ENCODE measurements at places on chromosomes 13 and 19.
A peak's percentile ranks its signal among the peaks of the same experiment; 100 is the strongest.

- peak; percentile 82 for DNase-seq
These were observed 748 bp downstream of the LMNB2 start for GRCh38 chr19:2455851-2456570.

DNA sequence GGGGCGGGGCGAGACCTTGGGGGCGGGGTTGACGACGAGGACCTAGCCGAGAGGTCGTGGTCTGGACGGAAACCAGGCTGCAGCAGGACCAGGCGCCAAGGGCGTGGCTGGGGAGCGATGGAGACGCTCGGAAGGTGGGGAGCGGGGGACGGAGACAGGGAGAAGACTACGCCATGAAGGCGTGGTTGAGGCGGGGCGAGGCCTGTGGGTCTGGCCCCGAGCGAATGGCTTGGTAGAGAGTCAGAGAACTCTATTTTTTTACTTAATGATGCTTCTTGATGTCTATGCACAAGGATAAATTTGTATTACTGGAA is 674 bp upstream of the FBXL12 start:
- DNase-seq: no peak

GRCh38 chr19:53853707-53854106 is 14.0 kb upstream of the MYADM start:
- no peak for DNase-seq

DNA sequence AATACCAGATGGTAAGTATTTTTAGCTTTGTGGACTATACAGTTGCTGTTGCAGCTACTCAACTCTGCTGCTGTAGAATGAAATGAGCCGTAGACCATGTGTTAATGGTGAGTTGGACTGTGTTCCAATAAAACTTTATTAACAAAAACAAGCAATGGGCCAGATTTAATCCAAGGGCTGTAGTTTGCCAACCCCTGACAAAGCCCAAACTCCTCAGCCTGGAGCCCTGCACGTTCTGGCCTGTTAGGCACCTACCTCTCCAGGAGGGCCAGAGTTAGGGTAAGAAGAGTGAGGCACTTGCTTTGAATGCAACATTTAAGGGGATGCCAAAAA is 36.7 kb upstream of the CD33 start:
- peak; percentile 12 for DNase-seq

GRCh38 chr13:78630511-78630910 is 27.2 kb upstream of the POU4F1 start:
- DNase-seq: no peak

DNA sequence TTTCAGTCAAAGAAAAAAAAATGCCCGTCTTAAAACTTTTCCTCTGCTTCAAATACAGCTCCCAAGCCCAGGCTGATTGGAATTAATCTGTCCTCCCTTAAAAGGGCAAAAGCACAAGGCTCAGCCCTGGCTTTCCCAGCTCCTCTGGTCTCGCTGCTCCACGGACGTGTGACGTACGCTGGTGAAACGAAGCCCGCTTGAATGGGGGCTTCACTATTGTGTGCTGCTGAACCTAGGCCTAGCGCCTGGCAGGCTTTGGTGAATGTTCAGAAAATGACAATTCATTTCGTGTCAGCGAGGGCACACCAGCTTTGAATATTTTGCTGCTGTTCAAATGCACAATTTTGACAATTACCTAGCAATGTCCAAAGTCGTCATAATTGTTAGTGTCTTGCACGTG is 615 bp upstream of the ZNF135 start:
- no peak for DNase-seq

DNA sequence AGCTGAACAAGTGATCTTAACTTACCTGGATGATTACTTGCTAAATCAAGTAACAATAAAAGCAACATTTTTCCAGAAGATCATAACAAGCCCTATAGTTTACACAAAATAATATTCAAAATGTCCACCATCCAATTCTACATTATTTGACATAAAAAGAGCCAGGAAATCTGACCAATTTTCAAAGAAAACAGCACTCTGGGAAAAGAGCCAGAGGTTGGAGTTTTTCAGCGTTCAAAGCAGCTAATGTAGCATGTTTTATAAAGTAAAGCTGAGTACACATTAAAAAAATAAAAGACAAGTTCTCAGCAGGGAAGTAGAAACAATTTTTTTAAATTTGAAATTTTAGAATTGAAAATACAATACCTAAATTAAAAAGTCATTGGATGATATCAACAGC is 62.6 kb downstream of the UFM1 start:
- no peak for DNase-seq

DNA sequence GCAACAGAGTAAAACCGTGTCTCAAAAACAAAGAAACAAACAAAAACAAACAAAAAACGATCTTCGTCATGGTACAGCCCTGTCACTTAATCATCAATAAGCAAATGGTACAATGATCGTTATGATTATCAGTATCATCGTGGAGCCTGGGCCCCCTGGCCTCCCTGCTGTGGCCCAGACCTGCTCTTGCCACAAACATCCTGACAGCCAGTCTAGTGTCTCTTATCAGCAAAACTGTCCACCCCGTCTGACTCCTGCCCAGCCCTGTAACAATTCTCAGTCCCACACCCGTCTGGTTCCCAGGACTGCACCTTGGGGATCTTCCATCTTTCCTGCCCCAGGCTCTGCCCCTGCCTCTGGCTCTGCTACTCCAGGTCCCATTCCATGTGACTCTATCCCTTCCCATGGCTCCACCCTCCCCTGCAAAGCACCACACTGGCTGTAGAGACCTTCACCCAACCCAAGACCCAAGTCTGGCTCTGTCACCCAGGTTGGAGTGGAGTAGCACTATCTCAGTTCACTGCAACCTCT is 5.7 kb downstream of the ZNF653 start:
- no peak for DNase-seq

DNA sequence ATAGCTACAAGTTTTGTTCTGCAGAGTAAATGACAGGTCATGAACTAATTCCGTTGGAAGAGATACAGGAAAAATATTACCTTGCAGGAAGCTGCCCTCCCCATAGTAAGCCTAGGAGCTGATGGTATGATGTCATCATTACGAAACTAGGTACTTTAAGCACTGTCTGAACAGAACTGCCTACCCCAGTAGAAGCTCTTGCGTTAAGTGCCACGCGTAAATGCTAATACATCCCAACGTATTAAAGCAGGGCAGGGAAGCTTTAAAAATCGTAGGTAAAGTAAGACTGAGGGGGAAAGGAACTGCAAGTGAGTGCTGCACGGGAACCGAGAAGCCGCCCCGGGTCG is 572 bp downstream of the UGGT2 start:
- DNase-seq: no peak

GRCh38 chr19:19053508-19054314 is 10.1 kb upstream of the SLC25A42 start:
- peak; percentile 84 for DNase-seq

DNA sequence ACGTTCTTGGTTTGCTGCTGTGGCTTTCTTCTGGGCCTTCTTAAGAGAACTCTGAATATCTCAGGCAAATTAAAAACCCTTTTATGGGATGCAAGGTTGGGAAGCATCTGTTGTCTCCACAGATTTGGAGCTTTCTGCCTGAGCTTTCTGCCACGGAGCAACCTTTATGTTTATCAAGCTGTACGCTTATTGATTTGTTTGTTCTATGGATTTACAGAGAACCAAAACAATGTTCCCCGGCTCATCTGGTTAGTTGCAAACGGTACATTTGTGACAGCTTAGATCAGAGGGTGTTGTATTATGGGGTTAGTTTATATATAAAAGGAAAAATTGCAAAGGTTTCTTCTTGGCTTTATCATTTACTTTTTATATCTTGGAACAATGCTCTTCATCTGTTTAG is 479.6 kb downstream of the DIAPH3 start:
- no peak for DNase-seq

DNA sequence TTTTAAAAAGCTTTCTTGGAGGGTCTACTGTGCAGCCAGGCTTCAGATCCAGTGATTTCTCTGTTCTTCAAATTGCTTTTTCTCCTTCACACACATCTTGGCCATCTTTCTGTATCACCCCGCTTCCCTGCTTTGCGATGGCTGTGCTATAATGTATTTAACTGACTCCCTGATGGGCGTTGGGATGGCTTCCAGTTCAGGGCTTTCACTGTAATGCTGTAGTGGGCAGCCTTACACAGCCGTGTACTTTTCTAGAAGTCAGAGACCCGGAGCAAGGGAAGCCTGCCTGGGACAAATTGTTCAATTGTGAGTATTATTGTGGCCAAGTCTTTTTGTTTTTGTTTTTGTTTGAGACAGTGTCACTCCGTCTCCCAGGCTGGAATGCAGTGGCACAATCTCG is 19.4 kb upstream of the PAK4 start:
- DNase-seq: no peak

- no peak for DNase-seq
These were observed 1.3 kb upstream of the B3GLCT start for GRCh38 chr13:31198519-31198918.

Data from activated CD8-positive, alpha-beta memory T cell treated with anti-CD3 and anti-CD28 coated beads, Interleukin-2, amount 50 U/mL, for 48 hours (primary cell).